Activated CD8-positive, alpha-beta memory T cell treated with anti-CD3 and anti-CD28 coated beads for 1 hour (primary cell): ENCODE measurements at places on chromosomes 7 and 10.

- no peak for DNase-seq
These were observed 573 bp downstream of the PMPCB start for GRCh38 chr7:103297837-103298179.

- no peak for DNase-seq
These were observed 20.8 kb upstream of the ALOX5 start for GRCh38 chr10:45353186-45353585.

- no peak for DNase-seq
These were observed 203.7 kb downstream of the CYP26A1 start for GRCh38 chr10:93277360-93277759.

- DNase-seq = no peak
These were observed 32.5 kb downstream of the NUB1 start for GRCh38 chr7:151374139-151374538.

DNA sequence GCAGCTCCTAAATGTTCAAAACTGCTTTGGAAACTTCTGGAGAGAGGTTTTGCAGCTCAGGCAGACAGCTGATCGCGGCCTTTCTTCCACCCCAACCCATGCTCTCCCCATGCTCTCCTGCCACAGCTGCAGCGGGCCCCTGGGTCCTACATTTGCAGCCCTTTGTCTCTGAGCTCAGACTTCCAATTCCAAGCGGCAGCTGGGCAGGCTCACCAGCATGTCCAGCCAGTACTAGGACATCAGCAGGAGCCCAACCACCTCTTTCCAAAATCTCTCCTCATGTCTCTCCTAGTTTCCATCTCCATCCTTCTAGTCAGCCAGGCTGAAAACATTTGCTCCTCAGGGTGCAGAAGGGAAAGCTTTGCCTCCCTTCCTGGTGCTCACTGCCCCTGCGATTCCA, 6.0 kb downstream of the LEP start:
- no peak for DNase-seq

GRCh38 chr10:129511758-129512157, 44.7 kb downstream of the MGMT start:
- no peak for DNase-seq
